ENCODE measurements at places on chromosomes 12 and 14.

- DNase-seq, result no peak
Measured at GRCh38 chr12:29281371-29282005, 99.5 kb downstream of the ERGIC2 start.

DNA sequence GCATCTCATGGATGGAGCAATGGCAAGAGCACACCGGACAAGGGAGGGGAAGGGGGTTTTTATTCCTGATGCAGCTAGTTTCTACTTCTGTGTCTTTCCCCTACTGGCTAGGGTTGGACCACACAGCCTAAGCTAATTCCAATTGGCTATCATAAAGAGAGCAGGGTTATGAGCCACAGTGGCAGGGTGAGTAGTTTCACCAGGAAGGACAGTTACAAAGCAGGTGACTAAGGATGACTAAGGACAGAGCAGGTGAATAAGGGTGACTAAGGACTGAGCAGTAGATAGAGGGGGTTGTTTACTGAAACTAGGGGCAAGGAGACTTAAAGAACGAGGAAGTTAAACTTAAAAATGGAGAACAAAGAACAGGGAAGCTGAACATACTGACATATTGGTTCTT is 321.4 kb upstream of the SEL1L start:
- no peak for DNase-seq

GRCh38 chr14:104319491-104320241 is 181.3 kb downstream of the KIF26A start:
- DNase-seq, result no peak

GRCh38 chr12:129305851-129306250 is 452.6 kb downstream of the GLT1D1 start:
- no peak for DNase-seq

DNA sequence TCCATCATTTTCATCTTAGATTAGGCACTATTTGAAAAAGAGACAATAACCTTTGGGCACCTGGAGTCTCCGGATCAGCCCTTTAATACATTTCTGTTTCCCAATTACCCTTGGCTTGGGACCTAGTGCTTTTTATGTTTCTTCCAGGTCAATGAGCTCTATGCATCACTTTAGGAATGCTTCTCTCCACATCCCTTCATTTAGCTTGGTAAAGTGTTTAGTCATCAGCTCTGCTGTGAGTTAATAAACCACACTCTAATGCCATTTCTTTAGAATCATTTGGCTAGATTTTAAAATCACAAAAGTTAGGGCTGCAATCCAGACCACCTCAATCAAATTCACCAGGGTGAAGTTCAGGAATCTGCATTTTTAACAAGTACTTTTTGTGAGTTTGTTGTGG is 41.7 kb downstream of the RASSF9 start:
- no peak for DNase-seq

DNA sequence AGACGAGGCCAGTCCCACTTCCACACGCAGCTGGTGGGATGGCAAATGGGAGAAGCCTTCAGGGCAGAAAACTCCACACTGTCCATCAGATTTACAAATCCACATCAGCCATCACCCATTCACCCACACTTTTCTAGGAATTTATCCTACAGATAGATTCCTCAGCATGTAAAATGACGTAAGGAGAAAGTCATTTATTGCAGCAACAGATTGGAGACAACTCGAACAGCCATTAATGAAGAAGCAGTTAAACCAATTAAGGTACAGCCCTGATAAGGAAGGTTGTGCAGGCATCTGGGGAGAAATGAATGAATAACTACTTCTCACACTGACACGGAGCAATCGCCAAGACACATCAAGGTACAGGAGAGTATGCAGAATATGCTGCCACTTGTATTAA is 26.2 kb downstream of the PRKAB1 start:
- DNase-seq, result no peak

DNA sequence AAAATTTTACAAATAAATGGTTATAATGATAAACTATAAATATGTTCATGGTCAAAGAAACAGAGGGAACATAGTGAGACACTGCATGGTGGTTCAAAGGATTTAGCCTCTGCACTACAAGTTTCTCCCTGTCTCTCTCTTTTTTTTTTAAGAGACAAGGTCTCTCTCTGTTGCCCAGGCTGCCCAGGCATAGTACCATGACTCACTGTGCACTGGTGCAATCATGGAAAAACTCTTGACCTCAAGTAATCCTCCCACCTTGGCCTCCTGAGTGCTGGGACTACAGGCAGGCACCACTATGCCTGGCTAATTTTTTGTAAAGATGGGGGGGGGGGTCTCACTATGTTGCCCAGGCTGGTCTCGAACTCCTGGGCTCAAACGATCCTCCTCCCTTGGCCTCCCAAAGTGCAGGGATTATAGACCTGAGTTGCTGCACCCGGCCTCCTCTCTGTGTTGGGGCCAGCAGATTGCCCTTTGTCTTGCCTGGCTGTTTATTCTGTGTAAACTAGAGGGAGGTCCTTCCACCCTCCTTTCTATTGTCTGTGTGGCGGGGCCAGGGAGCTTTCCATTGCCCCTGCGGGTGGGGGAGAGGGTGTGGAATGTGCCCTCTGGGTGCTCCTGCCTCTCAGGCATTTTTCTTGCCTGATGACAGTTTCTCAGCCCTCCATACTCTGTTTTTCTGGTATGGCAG is 22.1 kb downstream of the MTHFD1 start:
- DNase-seq, result no peak

DNA sequence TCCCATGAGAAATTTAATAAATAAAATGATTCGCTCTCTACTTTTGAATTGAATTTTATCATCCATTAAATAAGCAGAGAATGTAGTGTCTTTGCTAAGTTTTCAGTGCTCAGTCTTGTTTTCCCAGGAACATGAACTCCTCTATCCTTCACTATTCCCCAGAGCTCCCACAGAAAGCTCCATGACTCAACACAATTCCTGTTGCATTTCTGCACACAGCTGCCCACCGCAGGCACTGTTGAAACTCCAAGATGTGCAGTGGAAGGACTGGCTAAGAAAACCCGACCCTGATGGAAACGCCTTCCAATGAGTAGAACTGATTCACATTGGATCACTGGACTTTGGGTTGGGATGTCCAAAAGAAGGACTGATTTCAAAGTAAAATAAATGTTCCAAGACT is 202.4 kb upstream of the AMIGO2 start:
- no peak for DNase-seq

DNA sequence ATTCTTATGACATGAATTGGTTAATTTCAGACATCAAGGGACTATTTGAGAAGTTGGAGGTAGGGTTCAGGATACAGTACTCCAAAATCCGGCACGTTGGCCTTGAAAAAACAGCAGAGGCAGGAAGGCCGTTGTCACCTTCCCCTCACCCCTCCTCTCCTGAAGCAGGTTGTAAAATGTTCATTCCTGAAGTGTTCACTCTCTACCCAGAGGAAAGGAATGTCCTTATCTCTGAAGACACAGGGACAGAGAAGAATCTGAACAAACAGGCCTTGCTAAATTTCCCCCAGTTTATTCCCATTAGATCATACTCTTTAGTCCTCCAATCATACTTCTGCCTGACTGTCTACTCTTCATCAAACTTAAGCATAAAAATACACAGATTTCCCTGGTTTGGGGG is 313.6 kb downstream of the ZFP36L1 start:
- DNase-seq, result no peak

- no peak for DNase-seq
Measured at GRCh38 chr12:46210873-46211439, 57.9 kb downstream of the SLC38A1 start.

- no peak for DNase-seq
Measured at GRCh38 chr14:48970943-48971342, 615.2 kb downstream of the RPS29 start.

GRCh38 chr12:79444089-79444488 is 246.7 kb downstream of the PAWR start:
- no peak for DNase-seq

DNA sequence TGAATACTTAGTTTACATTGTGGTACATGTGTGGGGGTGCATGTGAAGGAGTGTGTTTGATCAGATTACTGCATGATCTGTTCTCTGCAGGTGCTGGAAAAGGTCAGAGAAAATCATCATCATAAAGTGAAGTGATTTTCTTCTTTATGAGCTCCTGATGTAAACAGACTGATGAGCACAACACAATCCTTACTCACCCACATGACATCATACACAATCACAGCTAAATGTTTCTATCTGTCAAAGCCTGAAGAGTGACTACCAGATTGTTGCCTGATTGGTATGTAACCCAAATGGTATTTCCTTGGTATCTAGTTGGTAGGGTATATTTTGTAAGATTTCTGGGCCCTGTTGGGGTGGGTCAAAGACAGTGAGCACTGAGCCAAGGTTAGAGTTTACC is 270.8 kb downstream of the FOXG1 start:
- DNase-seq, result no peak

DNA sequence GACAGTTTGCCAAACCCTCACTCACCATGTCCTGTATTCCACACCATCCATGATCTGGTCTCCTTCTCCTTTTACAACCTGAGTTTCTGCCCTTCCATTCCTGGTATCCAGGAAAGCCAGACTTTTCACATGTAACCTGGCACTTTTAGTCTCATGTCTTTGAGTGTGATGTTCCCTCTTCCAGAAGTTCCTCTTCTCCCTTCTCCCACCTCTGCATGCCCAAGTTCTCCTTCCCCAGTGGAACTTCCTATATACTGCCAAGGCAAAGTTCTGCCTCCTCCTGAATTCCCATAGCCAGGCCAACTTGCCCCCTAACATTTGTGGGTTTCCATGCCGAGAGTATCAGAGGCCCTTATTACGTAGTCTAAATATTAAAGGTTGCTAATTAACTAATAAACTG is 3.2 kb upstream of the ITPR2 start:
- DNase-seq, result no peak

- no peak for DNase-seq
Measured at GRCh38 chr12:80031229-80031628, 68.1 kb upstream of the OTOGL start.

DNA sequence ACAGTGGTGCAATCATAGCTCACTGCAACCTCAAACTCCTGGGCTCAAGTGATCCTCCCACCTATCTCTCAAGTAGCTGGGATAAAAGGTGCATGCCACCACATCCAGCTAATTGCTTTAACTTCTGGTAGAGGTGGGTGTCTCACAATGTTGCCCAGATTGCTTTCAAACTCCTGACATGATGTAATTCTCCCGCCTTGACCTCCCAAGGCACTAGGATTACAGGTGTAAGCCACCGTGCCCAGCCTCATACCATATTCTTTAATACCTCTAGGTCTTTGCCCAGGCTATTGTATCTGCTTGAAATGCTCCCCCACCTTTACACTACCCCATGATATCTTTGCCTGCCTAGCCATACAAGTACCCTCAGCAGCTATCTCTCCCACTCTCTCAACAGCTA is 11.3 kb downstream of the R3HDM2 start:
- DNase-seq, result no peak

GRCh38 chr12:3718100-3718499 is 34.8 kb downstream of the CRACR2A start:
- no peak for DNase-seq
